SJSA1 (cell line): ENCODE measurements at places on chromosomes 6 and 20.

- no peak for DNase-seq
Observed at GRCh38 chr6:170058878-170059485, 231.9 kb downstream of the DLL1 start.

- no peak for DNase-seq
Observed at GRCh38 chr20:50472693-50473664, 37.2 kb upstream of the PTPN1 start.

GRCh38 chr20:49948178-49948577 lies 12.0 kb downstream of the RNF114 start:
- peak; percentile 47 for DNase-seq

DNA sequence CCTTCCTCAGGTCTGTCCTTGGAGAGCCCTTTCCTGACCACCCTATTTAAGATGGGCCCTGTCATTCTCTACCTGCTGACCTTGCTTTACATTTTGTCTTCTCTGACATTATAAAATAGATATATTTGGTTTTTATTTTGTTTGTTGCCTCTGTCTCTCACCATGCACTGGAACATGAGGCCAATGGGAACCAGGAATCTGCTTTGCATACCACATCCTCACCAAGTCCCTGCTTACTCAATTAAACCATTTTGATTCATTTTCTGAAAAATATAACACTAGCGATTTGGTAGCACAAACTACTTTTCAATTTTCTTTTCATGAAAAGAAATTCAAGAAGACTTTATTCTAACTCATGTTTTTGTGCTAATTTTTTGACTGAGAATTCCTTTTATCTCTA lies 32.8 kb upstream of the POPDC3 start:
- DNase-seq: no peak

DNA sequence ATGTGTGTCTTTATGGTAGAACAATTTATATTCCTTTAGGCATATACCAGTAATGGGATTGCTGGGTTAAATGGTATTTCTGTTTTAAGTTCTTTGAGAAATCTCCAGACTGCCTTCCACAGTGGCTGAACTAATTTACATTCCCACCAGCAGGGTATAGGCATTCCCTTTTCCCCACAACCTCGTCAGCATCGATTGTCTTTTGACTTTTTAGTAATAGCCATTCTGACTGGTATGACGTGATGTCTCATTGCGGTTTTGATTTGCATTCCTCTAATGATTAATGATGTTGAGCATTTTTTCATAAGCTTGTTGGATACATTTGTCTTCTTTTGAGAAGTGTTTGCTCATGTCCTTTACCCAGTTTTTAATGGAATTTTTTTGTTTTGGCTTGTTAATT lies 5.3 kb upstream of the TASP1 start:
- DNase-seq: peak; percentile 6

GRCh38 chr20:672963-673602 lies 2.5 kb downstream of the SCRT2 start:
- no peak for DNase-seq
